ENCODE measurements at places on chromosomes 1 and 21.

- no peak for DNase-seq
Observed at GRCh38 chr21:45792682-45793383, 149.3 kb downstream of the PCBP3 start.

DNA sequence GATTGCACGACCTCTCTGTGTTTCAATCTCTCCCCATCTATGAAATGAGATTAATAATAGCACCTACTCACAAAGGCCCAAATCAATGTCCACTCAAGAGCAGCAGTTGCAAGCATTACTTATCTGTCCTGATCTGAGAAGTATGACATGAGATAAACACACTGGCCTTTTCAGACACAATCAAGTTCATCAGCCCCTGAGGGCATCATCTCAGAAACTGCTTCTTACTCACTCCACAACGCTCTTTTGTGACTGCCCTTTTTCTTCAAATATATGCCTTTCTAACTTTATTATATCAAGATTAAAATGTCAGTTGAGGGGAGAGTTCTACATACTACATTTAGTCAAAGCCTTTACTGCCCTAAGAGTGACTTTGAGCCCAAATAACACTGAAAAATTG, 371.9 kb upstream of the SPAG17 start:
- DNase-seq: no peak

- no peak for DNase-seq
Observed at GRCh38 chr1:100700586-100700985, 19.0 kb upstream of the VCAM1 start.

DNA sequence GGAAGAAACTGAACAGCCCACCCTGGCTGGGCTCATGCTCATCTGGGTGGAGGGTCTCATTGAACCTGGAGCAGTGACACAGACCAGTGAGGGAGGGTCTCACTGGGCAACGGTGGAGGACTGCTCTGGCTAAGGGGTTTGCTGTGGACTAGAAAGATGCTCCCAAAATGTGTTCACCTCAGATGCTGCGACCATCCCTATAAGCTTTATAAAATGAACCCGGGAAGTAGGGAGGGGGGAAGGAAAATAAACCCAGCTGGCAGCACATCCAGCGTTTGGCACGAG, 34.5 kb upstream of the LBR start:
- no peak for DNase-seq

GRCh38 chr21:45352621-45353139, 52.3 kb upstream of the COL18A1 start:
- DNase-seq: no peak

Data from activated T-cell treated with anti-CD3 and anti-CD28 coated beads for 48 hours (primary cell).